ENCODE measurements at places on chromosomes 3 and 15. TPM values are rescaled to one million over a fixed set of nuclear protein-coding genes. Genes with fewer than 3 reads are reported as not detected.

The HIGD2B gene
- not detected for total RNA-seq

The BOC gene
- total RNA-seq = 10.0 TPM

The GPR27 gene
- not detected for total RNA-seq

The EXOSC7 gene
- 35.0 TPM for total RNA-seq

The C3orf49 gene
- not detected for total RNA-seq

The TMOD2 gene
- total RNA-seq = 3.2 TPM

The KBTBD13 gene
- 0.13 TPM for total RNA-seq

The SKOR1 gene
- 0.13 TPM for total RNA-seq

The IVD gene
- total RNA-seq = 30.5 TPM

The MCCC1 gene
- 17.8 TPM for total RNA-seq

The C3orf22 gene
- total RNA-seq = not detected

The TJP1 gene
- 56.1 TPM for total RNA-seq

The OR5K1 gene
- total RNA-seq = not detected

The NEK10 gene
- not detected for total RNA-seq

The PLCL2 gene
- 3.6 TPM for total RNA-seq

The IQCF5 gene
- total RNA-seq = not detected

The SYNPR gene
- total RNA-seq = not detected

The ANKUB1 gene
- total RNA-seq = not detected

The FGD5 gene
- 0.24 TPM for total RNA-seq

The NMNAT3 gene
- 0.32 TPM for total RNA-seq

The CACNA2D2 gene
- 0.08 TPM for total RNA-seq

The IQSEC1 gene
- 9.6 TPM for total RNA-seq

The PTH1R gene
- total RNA-seq = 1.4 TPM

The KCNMB3 gene
- 1.4 TPM for total RNA-seq

The CSTA gene
- 0.88 TPM for total RNA-seq

The INKA1 gene
- 7.6 TPM for total RNA-seq

The CAPN3 gene
- total RNA-seq = 2.2 TPM

Data from epithelial cell of alveolus of lung (primary cell).